ENCODE measurements at places on chromosomes 6 and 20. TPM values are rescaled to one million over a fixed set of nuclear protein-coding genes. Genes with fewer than 3 reads are reported as not detected.

FAM229B gene
- total RNA-seq = 23.3 TPM

DNA sequence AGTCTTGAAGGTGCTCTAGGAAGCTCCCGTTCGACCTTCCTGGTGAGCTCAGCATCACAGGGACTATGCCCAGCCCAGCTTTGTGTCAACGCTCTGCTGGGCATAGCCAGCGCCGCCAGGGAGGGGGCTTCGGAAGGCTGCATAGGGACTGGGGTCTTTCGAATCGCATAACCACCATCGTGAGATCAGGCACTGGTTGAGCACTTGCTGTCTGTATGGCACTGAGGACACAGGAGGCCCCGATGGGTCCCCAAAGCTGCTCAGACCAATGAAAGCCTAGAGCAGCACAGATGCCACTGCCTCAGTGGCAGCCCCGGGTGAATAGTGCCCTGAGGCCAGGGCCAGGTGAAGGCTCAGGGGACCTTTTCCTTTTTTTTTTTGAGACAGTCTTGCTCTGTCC, 96.7 kb downstream of the TAF4 start:
- H3K4me1 ChIP-seq = no peaks in the 10 kb centered on the region
- H3K27me3 ChIP-seq = peaks cover 43% of the 10 kb centered on the region
- no peak overlapping the region for H3K4me3 ChIP-seq
- H3K27ac ChIP-seq = no peak overlapping the region

DNA sequence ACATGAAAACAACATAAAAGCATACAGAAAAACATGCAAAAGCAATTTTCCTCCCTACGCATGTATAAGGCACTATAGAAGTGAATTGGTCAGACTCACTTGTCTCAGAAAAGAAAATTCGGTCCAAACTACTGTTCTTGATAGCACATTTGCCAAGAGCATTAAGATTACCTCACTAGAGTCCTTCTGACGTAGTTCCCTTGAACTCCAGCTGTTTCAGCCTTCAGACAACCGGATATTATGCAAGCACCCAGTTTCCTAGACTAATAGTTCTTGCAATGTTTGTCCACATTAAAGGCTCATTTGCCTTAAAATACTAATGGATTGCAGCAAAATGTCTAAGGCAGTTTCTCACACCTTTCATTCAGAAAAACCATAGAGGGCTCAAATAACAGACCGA, 2.5 kb upstream of the CASS4 start:
- DNase-seq = no peak
- H3K4me3 ChIP-seq = no peak overlapping the region
- H3K36me3 ChIP-seq = peaks cover 25% of the 10 kb centered on the region
- no peak overlapping the region for H3K27ac ChIP-seq
- H3K4me1 ChIP-seq = peaks cover 30% of the 10 kb centered on the region
- H3K27me3 ChIP-seq = no peaks in the 10 kb centered on the region

GRCh38 chr20:64053841-64054661, 4.6 kb upstream of the SOX18 start:
- H3K4me1 ChIP-seq = peaks cover 30% of the 10 kb centered on the region
- DNase-seq = no peak
- H3K27ac ChIP-seq = peak overlapping the region; percentile 76
- no peak overlapping the region for H3K4me3 ChIP-seq
- H3K27me3 ChIP-seq = peaks cover 29% of the 10 kb centered on the region
- H3K36me3 ChIP-seq = no peaks in the 10 kb centered on the region

DNA sequence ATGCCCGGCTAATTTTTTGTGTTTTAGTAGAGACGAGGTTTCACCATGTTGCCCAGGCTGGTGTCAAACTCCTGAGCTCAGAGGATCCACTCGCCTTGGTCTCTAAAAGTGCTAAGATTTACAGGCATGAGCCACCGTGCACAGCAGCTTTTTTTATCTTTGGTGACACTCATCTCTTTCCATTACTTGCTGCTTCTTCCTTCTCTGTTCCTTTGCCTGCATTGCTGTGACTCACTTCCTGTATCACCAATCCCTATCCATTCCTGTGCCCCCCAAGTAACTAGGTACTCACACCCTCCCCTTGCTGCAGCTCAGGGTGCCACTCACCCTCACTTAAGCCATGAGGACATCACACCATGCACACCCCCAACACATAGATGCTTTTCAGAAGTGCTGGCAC, 24.6 kb downstream of the KHDC1L start:
- H3K27ac ChIP-seq = no peak overlapping the region
- H3K27me3 ChIP-seq = no peaks in the 10 kb centered on the region
- no peak overlapping the region for H3K4me3 ChIP-seq
- H3K4me1 ChIP-seq = no peaks in the 10 kb centered on the region
- no peaks in the 10 kb centered on the region for H3K36me3 ChIP-seq

TDRD6 gene
- 1.3 TPM for total RNA-seq

PREX1 gene
- 37.1 TPM for total RNA-seq

DNA sequence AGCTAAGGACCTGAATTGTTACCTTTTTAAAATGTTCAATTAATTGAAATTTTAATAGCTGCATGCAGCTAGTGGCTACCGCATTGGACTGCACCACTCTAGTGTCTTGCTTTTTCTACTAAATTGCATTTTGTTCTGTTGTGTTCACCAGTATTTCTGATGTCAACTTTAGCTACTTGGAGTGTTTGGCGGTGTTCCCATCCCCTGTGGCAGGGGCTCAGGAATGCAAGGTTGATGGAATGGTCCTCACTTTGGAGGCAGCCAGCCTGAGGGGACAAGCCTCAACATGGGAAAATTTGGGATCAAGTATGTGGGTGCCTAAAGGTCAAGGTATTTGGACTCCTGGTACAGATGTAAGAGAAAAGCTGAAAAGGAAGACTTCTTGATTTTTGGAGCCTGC, 230.1 kb upstream of the PRND start:
- no peak for DNase-seq
- no peaks in the 10 kb centered on the region for H3K36me3 ChIP-seq

ESR1 gene
- total RNA-seq = 0.83 TPM

- H3K4me1 ChIP-seq = peaks cover 14% of the 10 kb centered on the region
- no peak for DNase-seq
- peaks cover 97% of the 10 kb centered on the region for H3K36me3 ChIP-seq
- no peaks in the 10 kb centered on the region for H3K27me3 ChIP-seq
- no peak overlapping the region for H3K27ac ChIP-seq
Measured at GRCh38 chr20:44496976-44497375, 21.3 kb downstream of the TTPAL start.

POM121L2 gene
- not detected for total RNA-seq

DNA sequence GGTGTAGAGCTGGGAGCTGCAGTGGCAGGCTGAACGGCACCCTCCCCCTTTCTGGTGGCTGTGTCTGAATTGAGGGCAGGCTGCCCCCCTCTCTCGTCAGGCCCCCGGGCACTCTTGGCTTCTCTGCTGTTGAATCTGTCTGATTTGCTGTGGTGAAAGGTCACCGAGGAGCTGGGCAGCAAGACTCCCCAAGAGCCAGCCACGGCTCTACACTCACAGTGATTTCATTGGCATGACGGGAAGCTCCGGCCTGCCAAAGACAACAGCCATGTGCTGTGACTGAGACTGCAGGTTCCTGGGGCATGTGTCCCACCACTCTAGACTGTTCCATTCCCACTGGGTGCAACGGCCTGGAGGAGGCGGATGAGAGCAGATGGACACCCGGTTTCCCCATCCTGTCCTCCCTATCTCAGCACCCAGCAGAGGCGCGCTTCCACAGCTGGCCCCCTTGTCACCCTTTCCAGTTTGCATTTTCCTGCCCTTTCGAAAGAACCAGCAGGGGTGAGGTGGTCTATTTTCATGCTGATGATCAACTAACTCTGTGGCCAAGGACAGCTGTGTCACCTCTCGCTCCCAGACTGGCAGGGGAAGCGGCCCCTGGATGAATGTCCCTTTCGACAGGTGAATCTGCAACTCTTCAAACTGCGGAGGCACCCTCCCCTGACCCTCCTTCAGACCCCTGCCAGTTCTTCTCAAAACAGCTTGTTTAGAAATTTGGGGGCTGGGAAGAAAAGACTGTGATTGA, 2.2 kb downstream of the APCDD1L start:
- no peak for DNase-seq
- H3K36me3 ChIP-seq = no peaks in the 10 kb centered on the region
- H3K4me3 ChIP-seq = no peak overlapping the region
- H3K27ac ChIP-seq = no peak overlapping the region
- peaks cover 38% of the 10 kb centered on the region for H3K27me3 ChIP-seq

DNA sequence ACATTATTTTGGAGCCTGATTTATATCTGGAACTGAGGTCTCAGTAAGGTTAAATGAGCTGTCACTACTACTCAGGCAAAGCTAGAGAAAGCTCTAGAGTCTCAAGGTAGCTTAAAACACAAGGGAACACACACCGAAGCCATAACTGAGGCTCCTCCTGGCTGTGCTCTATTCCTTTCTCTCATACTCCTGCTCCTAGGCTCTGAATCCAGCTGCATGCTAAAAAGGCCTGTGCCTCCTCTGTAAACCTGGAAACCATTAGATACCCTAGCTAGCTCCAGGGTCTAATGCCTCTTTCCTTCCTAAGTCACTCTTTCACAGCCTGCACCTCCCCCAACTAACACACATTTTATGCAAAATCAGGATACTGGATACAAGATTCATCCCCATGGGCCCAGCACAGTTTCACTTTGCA, 17.1 kb downstream of the RIPOR2 start:
- no peaks in the 10 kb centered on the region for H3K36me3 ChIP-seq
- no peak overlapping the region for H3K4me3 ChIP-seq
- no peak for DNase-seq
- H3K27ac ChIP-seq = no peak overlapping the region
- peaks cover 15% of the 10 kb centered on the region for H3K4me1 ChIP-seq

PPP1R16B gene
- 12.1 TPM for total RNA-seq

DNA sequence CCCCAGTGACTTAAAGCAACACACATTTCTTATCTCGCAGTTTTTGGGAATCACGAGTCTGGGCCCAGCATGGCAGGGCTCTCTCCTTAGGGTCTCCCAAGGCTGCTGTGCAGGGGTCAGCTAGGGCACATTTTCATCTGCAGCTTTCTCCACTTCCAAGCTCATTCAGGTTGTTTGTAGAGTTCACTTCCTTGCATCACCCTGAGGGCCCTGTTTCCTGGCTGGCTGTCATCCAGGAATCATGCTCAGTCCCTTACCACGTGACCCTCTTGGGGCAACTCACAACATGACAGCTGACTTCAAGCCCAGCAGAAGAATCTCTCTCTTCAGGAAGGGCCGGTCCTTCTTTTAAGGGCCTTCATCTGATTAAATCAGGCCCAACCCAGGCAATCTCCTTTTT, 21.3 kb downstream of the SNAP25 start:
- no peaks in the 10 kb centered on the region for H3K27me3 ChIP-seq
- no peak overlapping the region for H3K27ac ChIP-seq
- no peak for DNase-seq
- H3K4me1 ChIP-seq = no peaks in the 10 kb centered on the region

DNA sequence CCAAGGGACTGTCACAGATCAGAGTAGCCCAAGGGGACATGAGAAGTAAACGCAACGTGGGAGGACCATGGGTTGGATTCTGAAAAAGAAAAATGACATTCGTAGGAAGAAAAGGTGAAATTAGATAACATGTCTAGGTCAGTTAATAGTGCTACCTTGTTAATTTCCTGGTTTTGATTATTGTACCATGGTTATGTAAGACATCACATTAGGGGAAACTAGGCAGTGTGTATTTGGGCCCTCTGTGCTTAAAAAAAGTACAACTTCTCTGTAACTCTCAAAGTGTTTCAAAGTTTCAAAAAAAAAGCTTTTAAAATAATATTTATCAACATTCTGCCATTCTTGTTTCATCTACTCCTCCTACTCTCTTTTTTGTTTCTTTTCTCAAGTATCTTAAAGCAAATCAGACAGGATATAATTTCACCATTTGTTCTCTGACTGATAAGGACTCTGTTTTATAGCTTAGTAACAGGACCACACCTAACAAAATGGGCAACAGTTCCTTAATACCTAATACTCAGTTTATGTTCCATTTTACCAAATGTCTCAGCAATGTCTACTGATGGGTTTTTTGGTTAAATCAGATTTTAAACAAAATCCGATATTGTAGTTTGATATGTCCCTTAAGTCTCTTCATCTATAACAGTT, 97.1 kb upstream of the PLCB4 start:
- H3K4me3 ChIP-seq = no peak overlapping the region
- H3K27ac ChIP-seq = no peak overlapping the region
- no peaks in the 10 kb centered on the region for H3K4me1 ChIP-seq
- no peak for DNase-seq
- H3K27me3 ChIP-seq = no peaks in the 10 kb centered on the region

GRCh38 chr20:29079769-29080690, 2177.4 kb upstream of the DEFB115 start:
- H3K27me3 ChIP-seq = peaks cover 6% of the 10 kb centered on the region
- H3K4me1 ChIP-seq = no peaks in the 10 kb centered on the region
- H3K27ac ChIP-seq = no peak overlapping the region
- H3K36me3 ChIP-seq = no peaks in the 10 kb centered on the region
- DNase-seq = no peak

- no peak overlapping the region for H3K4me3 ChIP-seq
- H3K36me3 ChIP-seq = no peaks in the 10 kb centered on the region
- DNase-seq = no peak
Measured at GRCh38 chr6:157976345-157977175, 5.1 kb upstream of the SYNJ2 start.

SLC52A3 gene
- total RNA-seq = 1.7 TPM

DNA sequence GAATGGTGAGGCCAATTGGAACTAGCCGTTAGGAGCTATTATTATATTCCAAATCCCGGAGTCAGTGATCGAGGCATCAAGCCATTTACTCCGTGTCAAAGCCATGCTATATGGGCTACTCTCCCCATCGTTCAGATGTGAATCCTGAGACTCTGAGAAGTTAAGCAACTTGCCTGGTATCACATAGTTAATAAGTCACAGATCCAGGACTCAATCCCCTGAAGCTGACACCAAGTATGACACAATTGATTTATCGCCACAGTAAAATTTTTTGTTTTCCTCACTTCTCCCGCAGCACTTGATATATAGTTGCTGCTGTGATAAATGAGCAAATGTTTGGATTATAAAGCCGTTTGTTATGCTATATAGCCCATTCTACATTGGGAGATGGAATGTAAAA, 50.8 kb upstream of the TSHZ2 start:
- H3K27ac ChIP-seq = no peak overlapping the region
- DNase-seq = no peak
- H3K4me3 ChIP-seq = no peak overlapping the region
- H3K4me1 ChIP-seq = no peaks in the 10 kb centered on the region
- H3K27me3 ChIP-seq = no peaks in the 10 kb centered on the region

DNA sequence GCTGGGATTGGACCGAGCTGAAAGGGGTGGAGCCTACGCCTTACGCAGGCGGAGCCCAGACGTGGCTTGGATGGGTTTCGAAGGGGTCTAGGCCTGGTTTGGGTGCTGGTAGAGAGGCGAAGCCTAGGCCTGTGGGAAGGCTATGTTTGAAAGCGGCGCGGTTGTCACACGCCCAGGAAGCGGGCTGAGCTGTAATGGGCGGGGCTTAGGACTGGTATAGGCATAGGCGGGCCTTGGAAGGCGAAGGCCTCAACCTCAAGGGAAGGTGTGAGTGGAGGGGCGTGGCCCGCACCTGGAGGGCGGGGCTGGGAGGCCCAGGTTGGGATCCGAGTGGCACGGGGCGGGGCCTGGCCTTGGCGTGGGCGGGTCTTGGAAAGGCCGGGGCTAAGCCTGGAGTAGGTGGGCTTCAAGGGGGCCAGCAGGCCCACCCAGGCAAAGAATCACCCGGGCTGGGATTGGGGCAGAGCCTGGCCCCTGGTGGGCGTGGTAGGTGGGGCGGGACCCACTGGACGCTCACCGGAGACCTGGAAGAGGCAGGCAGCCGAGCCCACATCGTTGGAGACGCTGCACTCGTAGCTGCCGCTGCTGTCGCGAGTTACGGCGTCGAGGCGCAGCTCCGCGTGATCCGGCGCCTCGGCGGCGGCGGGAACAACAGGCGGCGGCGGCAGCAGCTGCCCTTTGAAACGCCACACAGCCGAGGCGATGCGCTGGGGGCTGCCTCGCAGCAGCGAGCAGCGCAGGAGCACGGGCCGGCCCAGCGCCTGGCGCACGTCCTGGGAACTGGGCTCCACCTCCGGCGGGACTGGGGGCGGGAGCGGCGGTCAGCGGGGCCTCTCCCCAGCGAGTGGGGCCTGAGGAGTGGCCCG, 49.0 kb downstream of the MDGA1 start:
- no peak for DNase-seq
- no peaks in the 10 kb centered on the region for H3K36me3 ChIP-seq
- H3K27me3 ChIP-seq = peaks cover 21% of the 10 kb centered on the region
- peaks cover 14% of the 10 kb centered on the region for H3K4me1 ChIP-seq

All from esophagus muscularis mucosa (tissue), 4 donors.